ENCODE measurements at places on chromosomes 2 and 18.

DNA sequence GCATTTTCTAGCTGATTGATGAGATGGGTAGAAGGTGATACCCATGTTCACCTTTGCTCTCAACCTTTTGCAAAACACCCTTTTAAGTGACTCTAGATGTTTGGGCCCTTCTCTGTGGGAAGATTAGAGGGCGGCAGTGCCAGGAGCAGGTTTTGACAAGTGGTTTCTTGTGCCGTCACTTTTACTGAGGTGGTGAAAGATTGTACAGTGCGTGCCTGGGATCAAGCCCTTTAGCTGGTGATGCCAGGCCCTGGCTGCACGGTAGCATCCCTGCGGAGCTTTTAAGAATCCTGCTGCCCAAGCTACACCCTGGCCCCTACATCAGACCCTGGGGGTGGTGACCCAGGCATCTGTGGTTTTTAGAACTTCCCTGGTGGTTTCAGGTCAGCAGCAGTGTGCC lies 29.1 kb downstream of the MTCL1 start:
- DNase-seq, result no peak

DNA sequence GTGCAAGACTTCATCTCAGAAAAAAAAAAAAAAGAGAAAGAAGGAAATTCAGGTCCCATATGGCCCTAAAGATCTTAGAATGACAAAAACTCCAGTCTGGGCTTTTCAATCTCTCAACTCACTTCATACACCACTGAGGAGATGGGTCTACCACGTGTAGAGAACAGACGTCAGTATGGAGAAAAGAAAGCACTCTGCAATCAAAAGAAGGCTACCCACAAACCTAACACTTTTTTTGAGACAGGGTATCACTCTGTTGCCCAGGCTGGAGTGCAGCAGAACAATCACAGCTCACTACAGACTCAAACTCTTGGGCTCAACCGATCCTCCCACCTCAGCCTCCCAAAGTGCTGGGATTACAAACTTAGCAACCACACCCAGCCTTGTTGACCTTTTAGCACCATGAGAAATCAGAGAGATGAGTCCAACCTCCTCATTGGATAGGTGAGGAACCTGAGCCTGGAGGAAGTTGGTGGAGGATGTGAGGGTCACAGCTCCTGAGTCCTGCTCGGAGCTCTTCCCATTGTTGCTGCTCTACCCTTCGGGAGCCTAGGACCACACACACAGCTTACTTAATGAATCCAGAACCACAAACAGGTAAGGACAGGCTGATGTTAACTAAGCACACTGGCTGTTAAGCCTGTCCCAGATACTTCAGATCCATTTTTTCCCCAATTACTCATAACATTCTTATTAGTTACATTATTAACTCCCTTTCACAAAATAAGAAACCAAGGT lies 23.7 kb downstream of the TBC1D8 start:
- DNase-seq, result peak; percentile 14

- DNase-seq, result peak; percentile 85
Observed at GRCh38 chr2:149027590-149028250, 10.8 kb upstream of the LYPD6B start.

- no peak for DNase-seq
Observed at GRCh38 chr2:206098471-206098870, 12.5 kb upstream of the INO80D start.

DNA sequence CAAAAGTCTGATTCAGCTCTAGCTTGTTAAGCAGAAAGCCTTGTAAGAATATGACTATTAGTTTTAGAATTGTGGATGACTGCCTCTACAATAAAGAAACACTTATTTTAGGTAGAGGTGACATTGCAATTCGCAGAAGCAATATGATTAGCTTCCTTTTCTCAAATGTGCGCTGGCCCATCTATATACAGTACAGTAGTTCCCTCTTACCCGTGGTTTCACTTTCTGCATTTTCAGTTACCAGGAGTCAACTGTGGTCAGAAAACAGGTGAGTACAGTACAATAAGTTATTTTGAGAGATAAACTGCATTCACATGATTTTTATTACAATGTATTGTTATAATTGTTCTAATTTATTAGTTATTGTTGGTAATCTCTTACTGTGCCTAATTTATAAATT lies 405.1 kb downstream of the GPD2 start:
- DNase-seq, result no peak

DNA sequence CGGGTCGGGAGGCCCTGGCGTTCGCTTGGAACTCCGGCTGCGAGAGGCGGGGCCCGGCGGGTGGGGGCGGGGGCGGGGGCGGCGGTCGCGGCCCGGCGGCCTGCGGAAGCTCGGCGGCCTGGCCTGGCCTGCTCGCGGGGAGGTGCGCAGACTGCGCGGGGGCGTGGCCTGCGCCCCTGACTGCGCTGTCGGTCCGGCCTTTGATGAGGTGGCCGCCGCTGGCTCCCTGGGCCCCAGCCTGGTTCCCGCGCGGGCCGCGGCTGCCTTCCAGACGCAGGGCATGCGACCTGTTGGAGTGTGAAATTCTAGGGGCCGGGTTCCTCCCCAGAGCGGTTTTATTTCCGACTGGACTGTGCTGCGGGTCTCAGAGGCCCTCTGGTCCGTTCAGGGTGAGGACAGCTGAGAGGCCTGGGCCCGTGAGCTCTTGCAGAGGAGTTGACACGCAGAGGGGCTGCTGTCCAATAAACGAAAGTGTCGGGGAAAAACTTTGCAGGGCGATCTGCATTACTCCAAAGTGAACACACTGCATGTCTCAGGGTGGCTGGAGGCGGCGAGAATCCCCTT lies 629 bp downstream of the NRBP1 start:
- peak; percentile 84 for DNase-seq

Data from mammary epithelial cell (primary cell).